Suppressor macrophage treated with lipopolysaccharide for 1 hour (primary cell): ENCODE measurements at places on chromosomes 7 and 10.

DNA sequence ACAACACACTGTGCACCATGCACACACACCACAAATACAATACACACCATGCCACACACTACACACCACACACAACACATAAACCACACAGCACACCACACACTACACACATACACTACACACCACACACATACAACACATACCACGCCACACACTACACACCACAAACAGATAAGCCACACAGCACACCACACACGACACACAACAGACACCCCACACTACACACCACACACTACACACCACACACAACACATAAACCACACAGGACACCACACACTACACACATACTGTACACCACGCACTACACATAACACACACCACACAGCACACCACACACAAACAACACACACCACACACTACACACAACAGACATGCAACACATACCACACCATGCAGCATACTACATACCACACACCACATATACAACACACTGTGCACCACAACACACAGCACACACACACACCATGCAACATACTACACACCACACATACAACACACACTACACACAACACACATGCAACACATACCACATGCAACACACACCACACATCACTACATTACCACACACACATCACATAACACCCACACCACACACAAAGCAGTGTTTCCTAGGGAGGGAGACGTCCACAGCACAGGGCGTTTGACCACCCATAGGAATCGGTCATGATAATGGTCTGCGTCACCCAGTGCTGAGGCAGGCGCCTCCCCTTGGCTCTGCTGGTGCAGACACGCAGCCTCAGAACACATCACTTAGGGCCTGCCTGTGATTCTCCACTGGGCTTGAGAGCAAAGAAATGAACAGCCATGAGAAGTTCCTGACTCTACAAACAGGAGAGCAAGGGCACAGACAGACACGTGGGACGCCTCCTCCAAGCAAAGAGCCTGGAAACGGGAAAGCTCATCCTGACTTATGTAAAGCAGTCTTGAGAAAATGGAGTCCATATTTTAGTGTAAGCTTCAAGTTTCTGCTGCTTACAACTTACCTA lies 458.3 kb downstream of the PTPRN2 start:
- no peak for DNase-seq

DNA sequence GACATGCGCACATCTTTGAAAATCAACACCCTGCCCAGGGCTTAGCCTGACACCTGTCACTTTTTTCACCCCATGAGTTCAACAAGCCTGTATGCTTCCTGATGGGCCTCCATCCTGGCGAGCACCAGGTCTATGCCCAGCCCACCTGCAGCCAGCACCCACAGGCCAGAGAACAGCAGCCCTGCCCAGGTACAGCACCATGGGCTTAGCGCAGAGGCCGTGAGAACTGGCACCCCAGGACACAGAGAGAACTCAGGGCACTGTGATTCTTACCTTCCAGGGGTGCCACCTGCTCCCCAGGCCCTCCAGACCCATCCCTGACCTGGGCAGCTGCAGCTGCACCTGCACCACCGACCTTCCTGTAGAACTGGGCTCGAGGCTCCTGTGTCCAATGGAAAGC lies 536.6 kb downstream of the TCERG1L start:
- no peak for DNase-seq

- no peak for DNase-seq
These were observed 75.5 kb upstream of the AFAP1L2 start for GRCh38 chr10:114479836-114480235.

- DNase-seq = no peak
These were observed 48.1 kb upstream of the TAS2R16 start for GRCh38 chr7:123043642-123044041.

DNA sequence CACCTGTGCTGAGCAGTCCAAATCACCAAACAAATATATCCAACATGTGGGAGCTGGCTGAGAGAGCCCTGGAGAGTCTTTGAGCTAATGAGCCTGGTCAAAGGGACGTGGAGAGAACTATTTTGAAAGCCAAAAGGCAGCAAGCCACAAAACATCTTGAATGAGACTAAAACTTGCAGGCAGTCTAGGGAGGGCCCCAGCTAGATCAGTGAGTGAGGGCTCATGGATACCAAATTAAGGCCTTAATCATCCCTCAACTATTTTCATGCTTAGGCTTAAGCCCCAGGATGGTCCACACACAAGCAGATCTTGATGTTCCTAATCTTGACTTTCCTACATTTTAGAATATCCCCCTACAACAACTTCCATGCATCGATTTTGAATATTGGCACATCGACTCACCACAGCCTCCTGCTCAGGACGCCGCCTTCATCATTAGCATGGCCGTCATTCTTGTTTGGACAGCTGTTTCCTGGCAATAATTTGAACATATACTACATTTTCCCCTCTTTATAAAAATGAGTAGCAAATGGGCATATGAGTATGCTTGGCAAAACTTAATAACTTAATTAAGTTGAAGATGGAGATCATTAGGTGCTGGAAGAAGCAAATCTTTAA lies 86.9 kb upstream of the ADAM12 start:
- DNase-seq = no peak
